ENCODE measurements at places on chromosomes 3 and 15. TPM values are rescaled to one million over a fixed set of nuclear protein-coding genes. Genes with fewer than 3 reads are reported as not detected.

The TMEM207 gene
- total RNA-seq = not detected

The DNAH12 gene
- total RNA-seq = under 0.01 TPM

The CCDC80 gene
- total RNA-seq = 158 TPM

The CHL1 gene
- not detected for total RNA-seq

The USP50 gene
- 1.3 TPM for total RNA-seq

The RASL12 gene
- under 0.01 TPM for total RNA-seq

The PLSCR5 gene
- total RNA-seq = not detected

The GADL1 gene
- total RNA-seq = not detected

The FANCD2OS gene
- not detected for total RNA-seq

The NTRK3 gene
- not detected for total RNA-seq

The SEMA3B gene
- 23.3 TPM for total RNA-seq

The CCDC66 gene
- total RNA-seq = 22.5 TPM

The CADM2 gene
- 0.32 TPM for total RNA-seq

The ZNF654 gene
- 20.7 TPM for total RNA-seq

The ENTPD3 gene
- total RNA-seq = not detected

The SRPRB gene
- 63.5 TPM for total RNA-seq

The SLC26A6 gene
- total RNA-seq = 34.8 TPM

The GPR15 gene
- not detected for total RNA-seq

The KLHL40 gene
- total RNA-seq = not detected

The LRRC2 gene
- 5.2 TPM for total RNA-seq

The GASK1A gene
- 0.32 TPM for total RNA-seq

The RASGRF1 gene
- 0.43 TPM for total RNA-seq

The GABRR3 gene
- total RNA-seq = not detected

The ARGFX gene
- not detected for total RNA-seq

The CCR2 gene
- total RNA-seq = not detected

The PRTG gene
- total RNA-seq = 6.9 TPM

The NLGN1 gene
- total RNA-seq = 18.1 TPM

The SPG11 gene
- 75.4 TPM for total RNA-seq

The TM4SF4 gene
- not detected for total RNA-seq

The ROPN1 gene
- not detected for total RNA-seq

The MEGF11 gene
- total RNA-seq = not detected

The TRH gene
- not detected for total RNA-seq
